ENCODE measurements at places on chromosomes 3 and 15. TPM values are rescaled to one million over a fixed set of nuclear protein-coding genes. Genes with fewer than 3 reads are reported as not detected.

GOLGA8B gene
- 8.6 TPM for polyA plus RNA-seq

ISG20 gene
- polyA plus RNA-seq, result 344 TPM

ITIH1 gene
- polyA plus RNA-seq, result not detected

PPM1L gene
- polyA plus RNA-seq, result 0.48 TPM

GPR149 gene
- polyA plus RNA-seq, result not detected

- no peak overlapping the region for H3K27ac ChIP-seq
- no peaks in the 10 kb centered on the region for H3K4me1 ChIP-seq
- no peaks in the 10 kb centered on the region for H3K36me3 ChIP-seq
- H3K27me3 ChIP-seq, result no peaks in the 10 kb centered on the region
- H3K4me3 ChIP-seq, result no peak overlapping the region
- DNase-seq, result no peak
Measured at GRCh38 chr15:69067296-69067695, 52.8 kb downstream of the NOX5 start.

DNA sequence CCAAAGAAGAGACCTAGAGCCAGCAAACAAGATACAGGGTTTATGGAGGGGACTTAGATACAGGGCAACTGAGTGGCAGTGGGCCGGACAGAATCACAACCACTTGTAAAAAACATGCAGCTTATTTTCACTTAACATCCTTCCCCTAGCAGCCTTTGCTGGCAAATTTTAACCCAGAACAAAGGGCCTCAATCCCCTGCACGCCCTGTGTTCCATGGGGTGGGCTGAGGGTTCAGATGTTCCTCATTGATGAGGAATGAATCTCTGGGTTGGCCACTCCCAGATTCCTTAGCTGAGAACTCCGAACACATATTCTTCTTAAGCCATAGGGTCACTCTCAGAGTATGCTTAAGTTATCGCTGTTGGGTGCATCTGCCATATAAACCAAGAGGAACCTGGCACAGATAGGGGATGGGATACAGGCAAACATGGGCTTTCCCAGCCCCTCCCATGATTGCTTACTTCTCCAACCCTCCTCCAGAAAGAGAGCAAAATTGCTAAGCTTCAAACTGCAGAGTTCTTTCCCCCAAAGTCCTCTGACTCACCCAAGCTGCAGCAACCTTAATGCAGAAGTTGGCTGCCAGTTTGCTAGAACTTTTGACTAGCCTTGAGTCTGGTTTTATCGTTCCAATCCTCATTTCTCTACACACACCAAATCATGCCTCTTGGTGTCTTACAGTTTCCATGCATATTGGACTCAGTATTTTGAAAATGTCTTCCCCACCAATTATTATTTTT lies 146.9 kb downstream of the CD47 start:
- H3K4me1 ChIP-seq, result no peaks in the 10 kb centered on the region
- no peak overlapping the region for H3K27ac ChIP-seq
- no peaks in the 10 kb centered on the region for H3K27me3 ChIP-seq
- no peak overlapping the region for H3K4me3 ChIP-seq
- DNase-seq, result no peak

- no peaks in the 10 kb centered on the region for H3K36me3 ChIP-seq
- no peaks in the 10 kb centered on the region for H3K4me1 ChIP-seq
- H3K27ac ChIP-seq, result no peak overlapping the region
- no peaks in the 10 kb centered on the region for H3K27me3 ChIP-seq
- DNase-seq, result no peak
Measured at GRCh38 chr3:152909180-152909883, 74.4 kb downstream of the P2RY1 start.

DNA sequence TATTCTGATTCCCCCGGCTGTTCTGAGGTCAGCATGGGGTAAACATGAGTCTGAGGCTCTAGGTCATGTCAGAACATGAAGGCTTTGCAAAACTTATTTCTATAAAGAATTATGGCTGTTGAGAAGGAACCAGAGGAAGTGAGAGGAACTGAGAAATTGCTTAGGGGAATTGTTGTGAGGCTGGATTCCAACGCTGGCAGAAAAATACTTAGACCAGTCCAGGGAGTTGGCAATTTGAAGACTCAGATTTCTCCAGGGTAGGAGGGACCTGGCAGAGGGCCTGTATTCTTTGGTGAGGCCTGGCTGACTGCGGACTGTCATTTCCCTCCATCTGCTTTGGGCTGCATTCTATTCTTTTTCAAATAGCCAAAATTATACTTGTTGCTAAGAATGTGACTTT lies 155.5 kb downstream of the PLD1 start:
- H3K27ac ChIP-seq, result no peak overlapping the region
- no peaks in the 10 kb centered on the region for H3K36me3 ChIP-seq
- no peaks in the 10 kb centered on the region for H3K27me3 ChIP-seq
- H3K4me3 ChIP-seq, result no peak overlapping the region

DNA sequence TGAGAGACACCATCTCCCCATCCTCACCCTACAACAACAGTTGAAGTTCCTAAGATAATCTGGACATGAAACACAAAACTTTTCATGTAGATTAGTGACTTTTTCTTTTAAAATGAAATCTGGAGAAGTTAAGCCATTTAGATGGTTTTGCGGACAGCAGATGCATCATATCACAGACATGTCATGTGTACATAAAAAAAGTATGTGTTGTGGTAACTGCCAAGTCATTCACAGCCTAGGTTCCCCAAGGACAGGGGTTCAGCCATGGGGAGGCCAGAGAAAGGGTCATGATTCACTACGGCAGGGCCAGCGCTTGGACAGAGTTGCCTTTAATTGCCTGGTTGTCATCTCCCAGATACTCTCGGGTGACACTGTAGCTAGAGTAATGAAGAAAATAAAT lies 163.2 kb downstream of the PDZRN3 start:
- DNase-seq, result no peak
- no peak overlapping the region for H3K4me3 ChIP-seq
- no peaks in the 10 kb centered on the region for H3K4me1 ChIP-seq
- no peaks in the 10 kb centered on the region for H3K36me3 ChIP-seq
- H3K27ac ChIP-seq, result no peak overlapping the region

DNA sequence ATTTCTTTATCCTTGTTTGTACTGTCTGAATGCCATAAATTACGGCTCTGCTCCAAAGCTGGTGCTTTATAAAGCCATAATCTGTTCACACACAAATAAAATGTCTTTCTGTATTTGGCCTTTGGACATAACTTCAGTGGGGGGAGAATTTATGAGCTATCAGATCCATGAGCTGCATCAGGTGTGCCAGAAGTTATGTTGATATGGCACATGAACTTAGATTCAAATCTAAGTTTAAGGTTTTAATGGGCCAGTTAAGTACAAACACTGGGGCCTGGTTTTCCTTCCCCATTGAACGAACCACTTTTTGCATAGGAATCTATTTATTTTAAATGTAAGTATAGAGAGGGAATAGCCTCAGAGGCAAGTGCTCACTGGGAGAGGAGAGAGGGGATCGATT lies 239.9 kb downstream of the NFKBIZ start:
- H3K27ac ChIP-seq, result no peak overlapping the region
- DNase-seq, result no peak
- no peaks in the 10 kb centered on the region for H3K36me3 ChIP-seq
- no peak overlapping the region for H3K4me3 ChIP-seq
- no peaks in the 10 kb centered on the region for H3K27me3 ChIP-seq

GRCh38 chr3:123424321-123424998 lies 24.4 kb downstream of the ADCY5 start:
- no peak overlapping the region for H3K4me3 ChIP-seq
- H3K36me3 ChIP-seq, result no peaks in the 10 kb centered on the region
- no peak for DNase-seq

DNA sequence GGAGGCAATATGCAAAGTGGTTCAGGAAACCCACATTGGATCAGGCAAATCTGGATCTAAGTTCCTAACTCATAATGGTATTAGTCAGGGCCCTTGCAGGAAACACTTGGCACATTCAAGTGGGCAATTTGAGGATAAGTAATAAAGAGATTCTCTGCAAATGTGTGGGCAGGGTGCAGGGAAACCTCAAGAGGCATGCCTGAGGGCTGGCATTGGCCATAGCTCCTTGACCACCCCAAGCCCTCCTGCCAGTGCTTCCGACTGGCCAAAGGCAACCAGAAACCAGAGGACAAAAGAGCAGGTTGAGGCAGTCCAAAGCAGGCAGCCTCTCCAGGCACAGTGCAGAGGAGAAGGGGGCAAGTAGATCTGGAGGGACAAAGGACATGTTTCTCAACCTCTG lies 130.8 kb upstream of the SNTN start:
- no peaks in the 10 kb centered on the region for H3K27me3 ChIP-seq
- no peaks in the 10 kb centered on the region for H3K4me1 ChIP-seq
- H3K27ac ChIP-seq, result no peak overlapping the region
- H3K36me3 ChIP-seq, result no peaks in the 10 kb centered on the region

DNA sequence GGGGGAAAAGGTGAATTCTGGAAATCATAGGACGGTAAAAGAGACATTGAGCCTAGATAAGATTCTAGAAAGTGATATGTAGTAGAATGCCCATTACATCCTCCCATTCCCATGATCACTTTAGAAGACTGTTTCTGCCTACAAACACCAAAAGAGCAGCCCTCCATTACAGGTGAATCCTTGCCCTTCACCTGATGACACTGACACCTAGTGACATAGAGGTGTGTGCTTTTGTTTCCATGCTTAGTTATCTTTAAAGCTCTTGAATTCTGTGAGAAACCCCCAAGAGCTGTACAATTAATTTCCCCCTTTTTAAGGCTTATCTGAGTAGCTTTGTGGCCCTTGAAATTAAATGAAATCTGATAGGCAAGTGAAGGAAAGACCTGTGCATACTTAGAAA lies 8.3 kb upstream of the BBX start:
- no peaks in the 10 kb centered on the region for H3K27me3 ChIP-seq
- H3K27ac ChIP-seq, result no peak overlapping the region
- DNase-seq, result no peak
- H3K36me3 ChIP-seq, result no peaks in the 10 kb centered on the region

GRCh38 chr3:17515445-17516234 lies 226.8 kb downstream of the TBC1D5 start:
- no peaks in the 10 kb centered on the region for H3K36me3 ChIP-seq
- H3K27me3 ChIP-seq, result no peaks in the 10 kb centered on the region
- no peak for DNase-seq
- no peak overlapping the region for H3K27ac ChIP-seq
- H3K4me1 ChIP-seq, result peaks cover 8% of the 10 kb centered on the region

DNA sequence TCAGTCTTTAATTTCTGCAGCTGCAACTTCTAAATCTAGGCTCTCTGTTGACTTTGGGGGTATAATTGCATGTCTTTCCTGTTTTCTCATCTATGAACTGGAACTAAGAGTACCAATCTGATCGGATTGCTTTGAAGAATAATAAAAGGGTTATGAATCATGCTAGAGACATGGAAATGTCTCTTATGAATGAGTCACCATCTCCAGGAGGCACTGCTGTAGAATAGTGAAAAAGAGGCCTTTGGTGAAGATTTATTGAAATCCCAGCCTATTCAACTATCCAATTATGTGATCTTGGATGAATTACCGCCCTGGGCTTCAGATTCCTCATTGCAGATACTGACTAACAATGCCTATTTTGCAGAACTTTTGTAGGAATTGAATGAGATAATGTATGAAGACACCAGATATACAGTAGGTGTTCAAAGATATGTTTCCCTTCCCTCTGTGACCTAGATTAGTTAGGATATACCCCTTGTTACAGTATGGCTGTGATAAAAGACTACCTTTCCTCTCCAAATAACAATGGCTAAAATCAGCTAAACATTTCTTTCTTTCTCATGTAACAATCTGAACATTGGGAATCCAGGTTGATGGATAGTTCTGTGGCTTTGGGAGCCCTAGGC lies 11.5 kb upstream of the CMTM8 start:
- no peak overlapping the region for H3K4me3 ChIP-seq
- no peak for DNase-seq
- H3K27me3 ChIP-seq, result no peaks in the 10 kb centered on the region
- H3K4me1 ChIP-seq, result no peaks in the 10 kb centered on the region
- H3K27ac ChIP-seq, result no peak overlapping the region

DNA sequence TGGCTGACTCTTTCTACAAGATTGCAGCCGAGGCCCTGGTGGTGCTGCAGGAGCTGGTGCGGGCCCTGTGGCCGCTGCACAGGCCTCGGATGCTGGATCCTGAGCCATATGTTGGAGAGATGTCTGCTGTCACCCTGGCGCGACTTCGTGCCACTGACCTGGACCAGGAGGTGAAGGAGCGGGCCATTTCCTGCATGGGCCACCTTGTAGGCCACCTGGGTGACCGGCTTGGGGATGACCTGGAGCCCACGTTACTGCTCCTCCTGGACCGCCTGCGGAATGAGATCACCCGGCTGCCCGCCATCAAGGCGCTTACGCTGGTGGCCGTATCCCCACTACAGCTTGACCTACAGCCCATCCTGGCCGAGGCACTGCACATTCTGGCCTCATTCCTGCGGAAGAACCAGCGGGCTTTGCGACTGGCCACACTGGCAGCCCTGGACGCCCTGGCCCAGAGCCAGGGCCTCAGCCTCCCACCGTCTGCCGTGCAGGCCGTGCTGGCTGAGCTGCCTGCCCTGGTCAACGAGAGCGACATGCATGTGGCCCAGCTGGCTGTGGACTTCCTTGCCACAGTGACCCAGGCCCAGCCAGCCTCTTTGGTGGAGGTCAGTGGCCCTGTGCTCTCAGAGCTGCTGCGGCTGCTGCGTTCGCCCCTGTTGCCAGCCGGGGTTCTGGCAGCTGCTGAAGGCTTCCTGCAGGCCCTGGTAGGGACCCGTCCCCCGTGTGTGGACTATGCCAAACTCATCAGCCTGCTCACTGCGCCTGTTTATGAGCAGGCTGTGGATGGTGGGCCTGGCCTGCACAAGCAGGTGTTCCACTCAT lies 20.3 kb downstream of the CAND2 start:
- DNase-seq, result no peak
- no peaks in the 10 kb centered on the region for H3K4me1 ChIP-seq
- H3K27me3 ChIP-seq, result no peaks in the 10 kb centered on the region
- no peak overlapping the region for H3K4me3 ChIP-seq
- H3K27ac ChIP-seq, result no peak overlapping the region

GRCh38 chr15:57395292-57395691 lies 19.0 kb downstream of the CGNL1 start:
- H3K27ac ChIP-seq, result no peak overlapping the region
- no peak for DNase-seq
- no peaks in the 10 kb centered on the region for H3K4me1 ChIP-seq

- no peak overlapping the region for H3K4me3 ChIP-seq
- H3K27me3 ChIP-seq, result no peaks in the 10 kb centered on the region
- H3K27ac ChIP-seq, result no peak overlapping the region
- no peaks in the 10 kb centered on the region for H3K4me1 ChIP-seq
- H3K36me3 ChIP-seq, result no peaks in the 10 kb centered on the region
Measured at GRCh38 chr3:30131191-30131590, 475.2 kb upstream of the TGFBR2 start.
